ENCODE measurements at places on chromosomes 7 and 10.

GRCh38 chr10:89086801-89087521, 96.4 kb downstream of the FAS start:
- peak; percentile 34 for DNase-seq

GRCh38 chr10:71980181-71981014, 16.2 kb downstream of the CHST3 start:
- DNase-seq: no peak

DNA sequence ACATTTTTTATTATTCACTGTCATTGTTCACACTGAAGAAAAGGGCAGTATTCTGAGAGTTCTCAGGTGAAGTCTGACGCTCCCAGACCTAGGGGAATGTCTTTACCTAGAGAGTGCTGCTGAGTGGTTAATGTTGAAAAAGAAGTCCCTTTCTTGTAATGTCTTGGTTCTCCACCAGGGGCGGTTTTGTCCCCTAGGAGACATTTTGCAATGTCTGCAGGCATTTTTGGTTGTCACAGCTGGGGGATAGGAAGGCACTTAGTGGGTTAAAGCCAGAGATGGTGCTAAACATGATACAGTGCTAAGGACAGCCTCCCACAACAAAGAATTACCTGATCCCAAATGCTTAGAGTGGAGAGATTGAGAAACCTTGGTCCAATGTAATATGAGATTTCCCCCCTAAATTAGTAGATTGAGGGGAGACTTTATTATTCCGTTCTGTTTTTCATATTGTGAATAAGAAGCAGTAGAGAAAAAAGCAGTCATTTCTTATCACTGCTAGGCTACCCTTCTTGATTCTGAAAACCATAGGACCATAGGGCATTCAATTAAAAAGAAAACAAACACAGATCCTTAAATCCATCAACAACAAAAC, 13.1 kb downstream of the UMAD1 start:
- peak; percentile 39 for DNase-seq

DNA sequence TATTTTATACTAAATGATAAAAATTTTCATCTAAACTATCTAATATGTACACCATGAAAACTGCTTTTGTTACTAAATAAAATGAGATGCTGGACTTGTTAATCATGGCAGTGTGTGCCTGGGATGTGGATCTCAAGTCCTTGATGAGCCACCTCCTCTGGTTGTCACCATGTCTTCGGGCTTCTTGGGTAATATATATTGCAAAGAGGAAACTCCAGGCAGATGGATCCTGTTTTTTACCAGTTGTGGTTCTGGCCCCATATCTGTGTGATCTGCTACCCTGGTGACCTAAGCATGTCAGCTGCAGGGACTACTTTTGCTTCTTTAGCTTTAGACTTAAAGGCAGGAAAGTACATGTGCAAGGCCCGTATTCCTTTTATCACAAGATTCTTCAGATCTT, 46.2 kb downstream of the TMEM60 start:
- no peak for DNase-seq

GRCh38 chr10:110643653-110644597, at the start of gene RBM20:
Gene RBM20, plus strand, starts transcription at chr10:110644336. Its CDS starts 119 bp downstream, at chr10:110644455.
- DNase-seq: no peak

DNA sequence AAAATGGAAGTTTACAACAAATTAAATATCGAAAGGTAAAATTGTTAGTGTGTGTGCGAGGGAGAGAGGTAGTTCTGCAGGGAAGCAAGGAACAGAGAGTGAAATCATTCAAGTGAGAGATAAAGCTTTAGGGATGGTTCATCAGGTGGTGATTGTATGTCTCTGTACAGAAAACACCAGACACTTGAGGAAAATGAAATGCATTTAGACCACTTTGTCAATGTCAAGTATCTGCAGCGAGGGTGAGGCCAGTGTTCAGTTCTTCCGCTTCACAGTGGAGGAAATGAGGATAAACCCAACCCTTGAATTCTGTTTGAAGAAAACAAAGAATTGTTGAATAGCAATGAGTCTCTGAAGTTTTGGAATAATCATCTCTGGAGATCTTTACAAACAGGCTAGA, 14.4 kb upstream of the ITGB1 start:
- no peak for DNase-seq

GRCh38 chr7:44965441-44965903, 13.3 kb downstream of the MYO1G start:
- DNase-seq: no peak

DNA sequence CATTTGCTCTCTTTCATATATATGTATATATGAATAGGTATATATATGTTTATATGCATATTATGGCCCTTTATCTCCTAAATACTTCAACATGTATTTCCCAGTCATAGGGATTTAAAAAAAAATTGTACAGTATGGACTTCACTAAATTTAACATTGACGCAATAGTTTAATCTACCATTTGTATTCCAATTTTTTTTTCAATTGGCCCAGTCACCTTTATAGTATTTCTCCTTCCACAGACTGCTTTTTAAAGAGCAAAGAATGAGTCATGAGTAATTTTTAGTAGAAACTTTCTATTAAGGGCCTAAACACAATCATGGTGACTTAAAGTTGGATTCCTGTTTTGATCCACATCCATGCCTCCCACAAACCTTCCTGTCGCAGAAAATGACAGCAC, 20.5 kb downstream of the CCSER2 start:
- DNase-seq: no peak

DNA sequence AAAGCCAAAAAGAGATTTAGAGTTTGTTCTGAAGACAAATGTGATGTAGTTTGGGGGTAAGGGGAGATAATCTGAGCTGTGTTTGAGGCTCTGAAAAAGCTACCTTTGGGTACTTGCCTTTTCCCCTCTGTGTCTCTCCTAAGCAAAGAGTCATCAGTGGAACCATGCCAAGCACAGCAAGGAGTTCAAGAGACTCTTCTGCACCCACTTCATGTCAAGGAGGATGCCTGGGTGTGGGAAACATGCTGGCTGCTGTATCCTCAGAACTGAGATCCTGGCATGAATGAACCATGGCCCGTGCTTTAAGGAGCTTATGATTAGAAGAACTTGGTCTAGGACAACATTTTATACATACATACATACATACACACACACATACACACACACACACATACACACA, 142.9 kb downstream of the NOC3L start:
- no peak for DNase-seq

DNA sequence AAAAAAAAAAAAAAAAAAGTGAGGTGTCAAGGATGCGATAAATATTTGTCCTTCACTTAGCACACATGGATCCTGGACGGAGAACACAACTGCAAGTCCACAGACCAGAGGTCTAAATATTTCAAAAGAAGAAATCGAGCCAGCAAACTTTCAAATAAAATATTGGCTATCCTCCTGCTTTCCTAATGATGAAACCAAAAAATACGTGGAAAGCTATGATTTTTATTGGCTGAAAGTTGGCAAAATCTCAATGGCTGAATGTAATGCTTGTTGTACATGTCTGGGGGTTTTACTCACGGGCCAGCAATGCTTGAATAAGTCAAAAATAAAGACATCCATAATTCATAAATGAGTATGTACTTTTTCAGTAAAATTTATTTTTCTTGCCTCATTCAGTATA, 19.0 kb upstream of the MGMT start:
- no peak for DNase-seq

DNA sequence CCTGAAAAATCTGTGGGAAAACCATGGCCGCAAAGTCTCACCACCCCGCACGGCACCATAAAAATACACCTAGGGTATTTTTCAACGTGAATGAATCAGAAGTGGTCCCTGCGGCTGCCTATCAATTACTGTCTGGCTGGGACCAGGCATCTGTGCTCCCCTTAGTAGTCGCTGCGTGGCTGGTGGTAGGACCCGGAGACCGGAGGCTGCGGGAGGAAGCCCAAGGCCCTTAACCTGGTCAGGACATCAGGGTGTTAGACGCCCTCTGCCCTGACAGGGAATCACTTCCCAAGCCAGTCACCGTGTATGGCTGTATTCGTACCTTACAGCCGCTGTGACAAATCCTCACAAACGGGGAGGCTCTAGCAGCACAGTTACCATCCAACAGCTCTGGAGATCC, 141.5 kb upstream of the PPP2R2D start:
- no peak for DNase-seq

DNA sequence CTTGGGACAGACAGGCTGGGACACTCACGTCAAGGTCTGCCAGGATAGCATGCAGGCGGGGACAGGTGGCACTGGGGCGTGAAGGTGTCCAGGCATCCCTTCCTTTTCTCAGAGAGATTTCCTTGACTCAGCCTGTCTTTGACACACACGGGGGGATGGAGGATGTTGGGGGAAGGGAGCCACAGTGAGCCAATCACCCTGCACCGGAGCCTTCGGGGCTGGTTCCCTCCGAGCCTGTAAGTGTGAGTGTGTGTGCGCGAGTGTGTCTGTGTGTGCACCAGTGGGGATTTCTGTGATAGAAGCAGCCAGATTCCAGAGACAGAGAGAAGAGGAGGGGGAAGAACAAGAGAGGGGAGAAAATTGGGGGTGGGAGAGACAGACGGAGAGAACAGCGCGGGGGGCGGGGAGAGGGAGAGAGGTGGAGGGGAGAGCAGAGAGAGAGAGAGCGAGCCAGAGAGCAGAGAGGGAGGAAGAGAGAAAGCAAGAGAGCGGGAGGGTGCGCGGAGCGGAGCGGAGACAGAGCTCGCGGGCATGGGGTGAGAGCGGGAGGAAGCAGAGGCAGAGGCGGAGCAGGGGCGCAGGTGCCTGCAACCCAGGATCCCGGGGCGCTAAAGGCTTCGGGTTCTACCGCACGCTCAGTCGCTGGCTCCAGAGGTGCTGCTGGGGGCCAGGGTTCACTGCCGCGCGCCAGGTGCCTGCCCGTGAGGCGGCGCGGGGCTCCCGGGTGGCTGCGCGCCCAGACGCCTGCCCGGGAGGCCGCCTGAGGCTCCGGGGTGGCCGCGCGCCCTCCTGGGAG, 466 bp upstream of the GPR26 start:
- DNase-seq: no peak

DNA sequence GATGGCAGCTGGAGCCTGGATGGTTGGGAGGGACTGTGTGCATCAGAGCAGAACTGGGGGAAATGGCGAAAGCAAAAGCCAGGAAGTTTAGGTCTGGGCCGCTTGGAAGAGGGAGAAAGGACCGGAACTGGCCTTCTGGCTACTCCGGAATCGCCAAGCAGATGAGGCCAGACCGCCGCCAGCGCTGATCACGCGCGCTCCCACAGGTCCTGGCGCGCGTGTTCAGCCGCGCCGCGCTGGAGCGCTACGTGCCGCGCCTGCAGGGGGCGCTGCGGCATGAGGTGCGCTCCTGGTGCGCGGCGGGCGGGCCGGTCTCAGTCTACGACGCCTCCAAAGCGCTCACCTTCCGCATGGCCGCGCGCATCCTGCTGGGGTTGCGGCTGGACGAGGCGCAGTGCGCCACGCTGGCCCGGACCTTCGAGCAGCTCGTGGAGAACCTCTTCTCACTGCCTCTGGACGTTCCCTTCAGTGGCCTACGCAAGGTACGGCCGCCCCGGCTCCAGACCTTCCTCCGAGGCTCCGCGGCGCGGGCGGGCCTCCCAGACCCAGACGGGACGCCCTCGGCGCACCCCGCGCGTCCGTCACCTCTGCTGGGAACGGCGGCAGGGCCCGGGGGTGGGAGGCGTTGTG, 2.0 kb downstream of the CYP26C1 start:
- DNase-seq: peak; percentile 68

GRCh38 chr7:33339074-33339790, 209.9 kb downstream of the BBS9 start:
- DNase-seq: no peak

DNA sequence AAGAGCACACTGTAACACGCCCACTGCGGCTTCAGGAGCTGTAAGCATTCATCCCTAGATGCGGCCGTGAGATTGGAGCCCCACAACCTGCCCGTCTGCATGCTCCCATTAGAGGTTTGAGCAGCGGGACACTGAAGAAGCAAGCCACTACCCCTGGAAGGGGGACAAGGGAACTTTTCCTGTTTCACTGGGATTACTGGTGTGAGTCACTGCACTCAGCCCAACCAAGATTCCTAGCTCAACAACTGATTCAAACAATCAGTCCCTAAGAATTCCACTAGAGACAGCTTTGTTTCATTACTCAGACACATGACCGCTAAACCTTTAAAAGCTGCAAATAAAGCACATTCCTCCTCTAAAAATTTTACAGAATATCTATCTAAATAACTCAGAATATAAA, 69.8 kb downstream of the ORC5 start:
- no peak for DNase-seq

GRCh38 chr10:21130683-21131442, 233.8 kb upstream of the NEBL start:
- no peak for DNase-seq

- DNase-seq: no peak
These were observed 152.8 kb downstream of the ZNF248 start for GRCh38 chr10:37704566-37704965.

- no peak for DNase-seq
These were observed 3.2 kb upstream of the ZNF248 start for GRCh38 chr10:37860494-37861190.

Data from activated CD4-positive, alpha-beta T cell treated with anti-CD3 and anti-CD28 coated beads, Interleukin-2, Interleukin-6, amounts not matched to agents 100 ng/mL and 50 ng/mL, durations not matched to agents 16 hours and 8 hours (primary cell).